Fibroblast of lung (primary cell): ENCODE measurements at places on chromosomes 6 and 20.

DNA sequence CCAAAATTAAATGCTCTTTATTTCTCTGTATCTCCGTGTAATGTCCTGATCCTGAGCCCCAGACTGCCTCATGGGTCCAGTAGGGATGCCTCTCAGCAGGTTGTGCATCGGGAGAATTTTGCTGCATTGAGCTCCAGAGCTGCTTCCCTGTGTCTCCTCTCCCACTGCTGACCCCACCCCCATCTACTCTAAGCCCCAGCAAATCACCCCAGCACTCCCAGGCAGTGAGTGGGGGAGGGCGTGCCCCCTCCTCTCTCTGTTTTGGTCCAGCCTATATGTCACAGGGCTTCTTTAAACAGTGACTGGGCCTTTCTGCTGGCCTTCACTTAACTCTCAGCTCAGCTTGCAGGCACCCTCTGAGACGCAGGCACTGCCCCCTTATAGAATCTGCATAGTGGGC is 228.8 kb upstream of the QKI start:
- no peak for DNase-seq

DNA sequence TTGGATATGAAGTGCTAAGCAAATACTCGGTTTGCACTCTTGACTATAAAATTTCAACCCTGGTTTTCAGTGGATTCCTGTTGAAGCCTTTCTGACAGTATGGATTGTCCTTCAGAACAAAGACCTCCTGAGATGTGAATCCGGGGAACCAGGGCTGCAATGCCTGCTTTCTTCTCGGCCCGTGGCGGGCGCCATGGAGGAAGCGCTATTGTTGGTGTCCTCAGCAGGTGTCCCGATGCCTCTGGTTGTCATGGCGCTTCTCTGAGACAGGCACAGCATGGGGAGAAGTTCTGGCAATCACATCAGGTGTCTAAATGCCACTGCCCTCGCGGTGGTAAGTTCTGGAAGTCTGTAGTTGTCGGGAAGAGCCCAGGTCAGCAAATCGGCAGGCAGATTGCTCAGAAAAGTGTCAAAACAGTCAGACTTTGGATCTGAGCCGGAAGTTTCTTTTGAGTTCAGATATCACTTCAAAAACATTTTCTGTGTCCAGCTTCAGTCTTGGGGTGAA is 188.5 kb downstream of the CDH4 start:
- no peak for DNase-seq

DNA sequence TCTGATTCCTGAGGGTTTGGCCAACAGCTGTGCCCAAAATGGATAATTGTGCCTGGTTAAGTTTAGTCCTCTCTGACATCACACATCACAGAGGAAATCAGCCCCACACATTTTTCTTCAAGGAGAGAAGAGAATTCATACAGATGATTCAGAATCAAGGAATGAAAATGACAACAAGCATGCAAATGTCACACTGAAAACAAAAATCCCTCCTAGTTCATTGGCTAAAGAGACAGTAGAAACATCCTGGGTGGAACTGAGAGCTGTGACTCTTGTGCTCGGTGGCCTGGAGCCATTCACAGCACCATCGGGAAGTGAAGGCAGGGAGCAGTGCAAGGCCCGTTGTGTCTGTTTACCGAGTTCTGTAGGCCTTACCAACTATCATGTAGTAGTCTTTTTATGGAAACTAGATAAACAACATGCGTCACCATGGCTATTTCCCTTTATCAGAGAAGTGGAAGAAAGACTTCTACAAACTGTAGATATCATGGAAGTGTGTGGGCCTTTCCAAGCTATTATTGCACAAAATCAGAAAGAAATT is 81.7 kb upstream of the TENT5A start:
- peak; percentile 77 for DNase-seq

DNA sequence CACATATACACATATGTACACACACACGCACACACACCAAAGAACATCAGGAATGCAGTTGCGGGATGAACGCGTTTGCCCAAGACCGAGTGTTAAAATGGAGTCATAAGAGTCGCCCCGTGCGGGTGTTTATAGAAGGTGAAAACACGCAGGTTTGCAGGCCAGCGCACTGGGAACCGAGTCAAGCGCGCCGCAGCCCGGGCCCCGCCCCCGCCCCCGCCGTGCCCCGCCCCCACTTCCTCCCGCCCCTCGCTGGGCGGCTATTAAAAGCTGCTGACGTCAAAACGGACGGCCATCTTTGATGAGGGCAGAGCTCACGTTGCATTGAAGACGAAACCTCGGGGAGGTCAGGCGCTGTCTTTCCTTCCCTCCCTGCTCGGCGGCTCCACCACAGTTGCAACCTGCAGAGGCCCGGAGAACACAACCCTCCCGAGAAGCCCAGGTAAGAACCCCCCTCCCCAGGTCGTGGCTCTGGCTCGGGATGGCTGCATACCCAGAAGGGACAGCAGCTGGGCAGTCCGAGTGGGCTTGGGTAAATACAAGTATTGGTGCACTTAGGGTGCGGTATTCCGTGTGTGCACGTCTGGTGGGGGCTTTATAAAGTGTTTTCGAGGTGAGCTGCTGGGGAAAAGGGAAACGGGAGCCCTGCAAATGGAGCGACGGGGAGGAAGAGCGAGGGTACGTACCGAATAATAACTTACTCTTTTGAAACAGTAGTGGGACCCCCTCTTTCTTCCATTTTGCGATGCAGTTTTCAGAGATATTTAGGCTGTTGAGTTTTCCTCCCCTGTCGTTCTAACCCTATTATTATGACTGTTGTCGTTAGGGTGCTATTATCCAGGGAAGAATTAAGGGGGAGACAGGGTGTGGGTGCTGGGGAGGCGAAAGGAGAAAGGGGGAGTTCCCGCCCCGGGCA is at the start of gene SNAP25:
Gene SNAP25, plus strand, starts transcription at position 295 of the 916 bp plus-strand sequence. CDS start 56,662 bp downstream, outside the sequence.
- DNase-seq: peak; percentile 90

- no peak for DNase-seq
These were observed 89.5 kb downstream of the MAP3K7 start for GRCh38 chr6:90497411-90497810.

GRCh38 chr6:20814494-20814893 is 280.2 kb downstream of the CDKAL1 start:
- peak; percentile 27 for DNase-seq

DNA sequence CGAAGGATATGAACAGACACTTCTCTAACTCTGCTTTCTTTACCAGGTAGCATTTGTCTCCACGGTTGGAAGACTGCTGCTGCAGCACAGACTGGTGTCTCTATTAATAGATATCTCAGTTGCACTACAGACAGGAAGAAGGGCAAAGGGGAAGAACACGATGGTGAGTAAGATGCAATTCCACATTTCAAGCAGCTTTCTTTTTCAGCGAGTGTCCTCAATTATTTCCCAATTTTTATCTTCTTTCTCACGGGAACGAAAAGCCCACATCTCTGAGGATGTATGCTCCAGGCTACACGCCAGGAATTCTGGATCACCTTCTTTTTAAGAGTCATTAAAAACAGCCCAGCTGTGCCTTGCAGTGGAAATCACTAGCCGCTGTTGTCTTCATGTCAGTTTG is 311.6 kb upstream of the ECI2 start:
- DNase-seq: peak; percentile 93

- no peak for DNase-seq
These were observed 39.4 kb downstream of the HNF4A start for GRCh38 chr20:44394702-44395460.

DNA sequence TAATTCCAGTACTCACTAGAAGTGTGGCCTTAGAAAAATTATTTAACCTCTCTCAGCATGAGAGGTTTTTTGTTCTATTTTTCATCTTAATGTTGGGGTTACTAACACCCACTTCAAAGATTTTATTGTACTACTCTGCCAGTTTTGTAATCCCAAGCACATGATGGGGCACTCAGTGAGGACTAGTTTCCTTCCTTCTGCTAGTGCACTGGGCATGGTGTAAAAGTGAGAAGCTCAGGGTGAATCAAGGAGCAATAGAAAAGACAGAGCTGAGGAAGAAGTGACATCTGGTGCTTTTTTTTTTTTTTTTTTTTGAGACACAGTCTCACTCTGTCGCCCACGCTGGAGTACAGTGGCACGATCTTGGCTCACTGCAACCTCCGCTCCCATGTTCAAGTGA is 439.4 kb upstream of the ARID1B start:
- DNase-seq: no peak

GRCh38 chr6:39273406-39273821 is 40.8 kb downstream of the KCNK17 start:
- DNase-seq: no peak

DNA sequence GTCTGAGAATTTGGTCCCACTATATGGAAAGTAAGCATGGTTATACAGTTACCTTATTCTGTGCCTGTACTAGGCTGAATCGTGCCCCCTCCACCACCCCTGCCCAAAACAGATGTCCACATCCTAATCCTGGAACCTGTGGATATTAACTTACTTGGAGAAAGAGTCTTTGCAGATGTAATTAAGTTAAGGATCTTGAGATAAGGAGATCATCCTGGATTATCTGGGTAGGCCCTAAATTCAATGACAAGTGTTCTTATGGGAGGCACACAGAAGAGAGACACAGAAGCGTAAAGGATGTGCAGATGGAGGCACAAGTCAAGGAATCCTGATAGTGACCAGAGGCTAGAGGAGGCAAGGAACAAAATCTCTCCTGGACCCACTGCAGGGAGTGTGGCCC is 116.7 kb upstream of the MAN1A1 start:
- no peak for DNase-seq

DNA sequence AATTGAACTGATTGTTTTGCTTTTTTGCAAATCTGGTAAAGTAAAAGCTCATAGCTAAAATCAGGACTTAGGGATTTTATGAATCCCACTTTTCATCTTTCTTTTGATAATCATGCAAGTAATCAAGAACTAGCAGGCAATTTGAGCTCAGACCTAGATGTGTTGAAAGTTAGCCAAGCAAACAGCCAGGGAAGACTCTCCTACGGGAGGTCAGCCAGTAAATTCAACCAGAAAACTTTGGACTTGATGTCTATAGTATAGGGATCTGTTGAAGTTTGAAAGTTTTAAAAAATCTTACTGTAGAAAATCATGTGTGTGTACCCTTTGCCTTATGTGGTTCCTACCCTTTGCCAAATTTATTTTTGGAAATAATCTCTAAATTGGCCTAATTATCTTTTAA is 95.0 kb upstream of the TPD52L1 start:
- DNase-seq: no peak

GRCh38 chr6:5303682-5304081 is 42.4 kb downstream of the FARS2 start:
- no peak for DNase-seq

GRCh38 chr6:129679758-129680157 is 30.2 kb downstream of the ARHGAP18 start:
- DNase-seq: no peak

DNA sequence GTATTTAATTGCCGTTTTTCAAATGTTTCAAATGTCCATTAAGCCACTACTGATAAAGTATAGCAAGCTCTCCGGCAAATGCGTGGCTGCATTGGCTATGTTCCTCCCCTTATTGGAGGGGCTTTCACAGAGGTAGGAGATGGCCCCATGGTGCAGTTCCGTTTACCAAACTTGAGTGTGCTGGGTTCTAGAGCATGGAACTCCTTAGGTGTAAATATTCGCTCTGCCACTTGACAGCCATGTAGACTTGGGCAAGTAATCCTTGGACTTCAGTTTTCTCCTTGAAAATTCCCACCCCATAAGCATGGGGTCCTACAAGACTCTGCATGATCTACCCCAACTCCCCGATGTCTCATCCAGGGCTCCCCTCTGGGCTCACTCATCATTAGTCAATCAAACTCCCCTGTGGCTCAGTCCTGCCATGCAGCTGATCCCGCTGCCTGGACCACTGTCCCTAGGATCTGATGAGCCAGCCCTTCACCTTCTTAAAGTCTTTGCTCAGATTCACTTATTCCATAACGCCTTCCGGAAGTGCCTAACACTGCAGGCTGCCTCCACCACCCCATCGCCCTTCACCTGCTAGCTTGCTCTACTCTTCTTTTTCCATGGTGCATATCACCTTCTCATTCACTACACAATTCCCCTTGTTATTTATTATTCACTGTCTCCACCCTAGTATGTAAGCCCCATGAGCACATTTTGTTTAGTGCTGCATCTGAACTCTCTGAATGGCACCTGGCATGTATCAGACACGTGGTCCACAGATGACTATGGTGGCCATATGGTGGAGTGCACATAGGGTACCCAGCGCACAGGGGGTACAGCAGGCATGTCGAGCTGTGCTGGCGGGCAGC is 18.8 kb downstream of the PRR18 start:
- DNase-seq: no peak

DNA sequence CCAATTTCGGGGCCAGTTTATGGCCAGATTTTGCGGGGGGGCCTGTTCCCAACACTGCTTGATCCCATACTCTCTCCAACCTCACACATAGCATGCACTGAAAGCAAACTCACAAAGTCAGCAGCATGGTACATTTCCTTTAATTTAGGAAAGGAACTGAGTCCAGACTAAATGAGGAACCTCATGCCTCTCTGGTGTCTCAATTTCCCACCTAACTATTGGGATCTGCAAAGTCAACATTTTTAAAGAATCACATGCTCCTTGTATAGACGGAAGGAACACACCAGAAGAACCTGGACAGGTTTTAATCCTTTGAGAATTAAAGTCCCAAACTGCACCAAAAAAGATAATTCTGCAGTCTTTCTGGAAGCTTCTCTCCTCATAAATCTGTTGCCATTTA is 33.3 kb downstream of the FAM50B start:
- no peak for DNase-seq

DNA sequence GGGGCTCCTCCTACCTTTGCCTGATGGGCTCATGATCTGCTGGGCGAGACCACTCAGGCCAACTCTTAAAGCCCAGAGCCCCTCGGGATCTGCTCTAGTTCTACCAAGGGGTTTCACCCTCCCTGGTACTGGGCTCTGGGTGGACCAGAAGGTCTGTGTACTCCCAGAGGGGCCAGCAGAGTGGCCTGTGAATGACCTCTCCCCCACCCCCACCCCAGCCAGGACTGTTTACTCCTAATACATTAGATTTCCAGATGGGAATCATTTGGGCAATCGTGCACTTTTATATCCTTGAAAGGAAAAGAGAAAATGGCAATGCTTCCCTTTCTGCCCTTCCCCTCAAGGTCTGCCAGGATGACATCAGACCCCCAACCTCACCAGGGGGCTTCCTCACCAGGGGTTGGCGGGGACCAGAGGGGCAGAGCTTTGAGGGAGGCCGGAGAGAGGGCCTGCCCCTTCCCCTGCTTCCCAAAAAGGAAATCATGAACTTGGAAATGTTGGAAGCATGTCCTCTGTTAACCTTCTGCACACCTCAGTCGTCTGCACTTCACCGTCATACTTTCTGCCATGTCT is 37.1 kb upstream of the PMEPA1 start:
- no peak for DNase-seq

DNA sequence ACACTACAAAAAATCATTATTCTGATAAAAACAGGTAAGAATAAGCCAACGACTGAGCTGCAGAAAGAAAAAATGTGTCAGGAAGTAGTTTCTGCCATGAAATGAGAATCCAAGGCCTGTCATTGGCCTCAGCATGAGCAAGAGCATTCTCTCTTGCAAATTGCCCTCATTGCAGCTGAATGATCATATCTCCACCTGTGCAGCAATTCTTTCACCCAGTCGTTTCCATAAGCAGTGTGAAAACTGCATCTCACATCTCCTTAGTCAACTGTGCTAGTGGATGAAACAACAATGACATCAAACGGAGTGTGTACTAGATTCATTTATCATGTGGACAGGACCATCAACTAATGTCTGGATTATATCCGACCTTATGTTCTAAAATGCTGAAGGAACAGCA is 88.2 kb upstream of the STXBP5 start:
- DNase-seq: no peak

- DNase-seq: no peak
These were observed 15.9 kb downstream of the OR2A4 start for GRCh38 chr6:131685266-131685780.

- DNase-seq: peak; percentile 26
These were observed 237.6 kb downstream of the QKI start for GRCh38 chr6:163651915-163652668.

- peak; percentile 58 for DNase-seq
These were observed 107.1 kb downstream of the UNC5CL start for GRCh38 chr6:40931931-40932330.
